ENCODE measurements at places on chromosomes 13 and 19. TPM values are rescaled to one million over a fixed set of nuclear protein-coding genes. Genes with fewer than 3 reads are reported as not detected.

Gene RAX2
- not detected for total RNA-seq

Gene NCAN
- total RNA-seq: not detected

Gene ZNF253
- 22.2 TPM for total RNA-seq

Gene RAB3A
- 6.6 TPM for total RNA-seq

Gene SIGLEC11
- total RNA-seq: not detected

Gene PALM
- total RNA-seq: not detected

Gene C19orf73
- total RNA-seq: 1.6 TPM

Gene ARHGAP33
- 75.7 TPM for total RNA-seq

Gene GPC5
- not detected for total RNA-seq

Gene ZNF264
- total RNA-seq: 41.9 TPM
